NCI-H1417 treated with DMSO at 0.1 percent for 48 hours (cell line): ENCODE measurements at places on chromosomes 16 and 17.

DNA sequence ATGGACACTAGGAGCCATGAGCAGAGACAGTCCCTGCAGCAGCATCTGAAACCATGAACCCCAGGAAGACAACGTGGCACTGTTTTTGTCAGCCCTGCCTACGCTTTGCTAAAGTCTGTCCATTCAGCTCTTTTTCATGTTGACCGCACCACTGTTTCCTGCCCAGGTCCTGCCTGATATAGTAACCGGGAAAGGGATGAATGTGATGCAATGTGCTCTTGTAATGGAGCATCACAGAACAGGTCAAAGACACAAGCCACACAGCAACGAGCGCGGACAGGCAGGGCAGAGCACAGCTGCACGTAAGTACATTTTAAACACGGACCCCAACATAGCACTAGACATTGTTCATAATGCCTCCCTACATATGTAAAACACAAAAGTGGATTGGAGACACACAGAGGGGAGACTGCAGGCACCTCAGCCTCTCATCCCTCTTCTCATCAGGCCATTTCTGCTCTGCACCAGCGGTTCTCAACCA lies 16.9 kb upstream of the TNFRSF13B start:
- DNase-seq: no peak

- peak; percentile 62 for DNase-seq
These were observed 19.5 kb downstream of the SEC14L1 start for GRCh38 chr17:77160091-77160874.

GRCh38 chr16:15865742-15866141 lies 8.9 kb upstream of the MYH11 start:
- no peak for DNase-seq

GRCh38 chr16:86243571-86244154 lies 266.7 kb upstream of the FOXF1 start:
- no peak for DNase-seq

GRCh38 chr16:70151391-70151790 lies 22.2 kb upstream of the CLEC18C start:
- DNase-seq: no peak

- no peak for DNase-seq
These were observed 8.1 kb downstream of the NQO1 start for GRCh38 chr16:69718111-69718764.

DNA sequence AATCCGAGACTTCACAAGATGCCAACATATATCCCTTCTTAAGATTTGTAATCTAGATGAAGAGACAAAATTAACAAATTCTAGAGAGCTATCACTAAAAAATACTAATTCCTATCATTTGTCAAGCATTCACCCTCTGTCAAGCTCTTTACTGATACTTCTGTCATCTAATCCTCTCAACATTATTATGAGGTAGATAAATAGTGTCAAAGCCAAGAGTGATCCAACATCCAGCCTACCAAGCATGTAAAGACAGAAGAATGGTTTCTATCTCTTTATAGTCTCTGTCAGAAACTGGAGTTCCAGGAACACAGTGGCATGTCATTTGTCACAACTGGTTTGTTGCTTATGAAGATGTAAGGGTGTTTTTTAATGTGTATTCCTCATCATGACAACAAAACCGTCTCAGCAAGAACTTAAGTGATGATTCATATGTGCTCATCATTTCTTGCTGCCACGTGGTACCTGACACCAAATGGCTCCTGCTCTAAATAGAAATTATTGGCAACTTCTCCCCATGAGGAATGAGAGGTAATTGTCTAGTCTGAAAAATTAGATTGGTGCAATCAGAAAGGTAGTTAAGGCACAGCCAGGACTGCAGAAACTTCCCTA lies 196.8 kb downstream of the TOX3 start:
- no peak for DNase-seq

- DNase-seq: no peak
These were observed 55.9 kb downstream of the MFSD11 start for GRCh38 chr17:76793775-76794174.

DNA sequence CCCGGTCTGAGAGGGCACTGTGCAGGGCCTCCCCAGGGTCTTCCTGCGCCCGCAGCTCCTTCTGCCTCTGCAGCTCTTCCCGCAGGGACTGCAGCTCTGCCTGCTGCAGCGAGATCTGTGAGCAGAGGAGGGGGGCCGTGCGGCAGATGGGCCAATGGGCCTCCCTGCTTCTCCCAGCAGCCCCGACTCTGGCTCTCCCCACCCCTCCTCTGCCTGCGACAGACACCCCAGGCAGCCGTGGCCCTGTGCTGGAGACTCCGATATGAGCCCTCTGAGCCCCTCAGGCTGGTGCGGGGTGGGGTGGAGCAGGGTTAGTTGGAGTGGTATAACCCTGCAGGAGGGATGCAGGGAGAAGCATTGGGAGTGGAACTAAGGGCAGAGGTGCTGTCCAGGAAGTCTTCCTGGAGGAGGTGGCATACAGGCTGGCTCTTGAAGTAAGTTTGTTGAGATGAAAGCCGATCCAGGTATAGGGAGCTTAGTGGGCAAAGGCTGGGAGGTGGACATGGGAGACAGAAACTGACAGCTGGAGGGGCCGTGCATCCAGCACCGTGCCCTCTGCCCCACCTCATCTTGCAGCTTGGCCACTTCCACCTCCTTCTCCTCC lies 5.0 kb downstream of the THOC6 start:
- no peak for DNase-seq

DNA sequence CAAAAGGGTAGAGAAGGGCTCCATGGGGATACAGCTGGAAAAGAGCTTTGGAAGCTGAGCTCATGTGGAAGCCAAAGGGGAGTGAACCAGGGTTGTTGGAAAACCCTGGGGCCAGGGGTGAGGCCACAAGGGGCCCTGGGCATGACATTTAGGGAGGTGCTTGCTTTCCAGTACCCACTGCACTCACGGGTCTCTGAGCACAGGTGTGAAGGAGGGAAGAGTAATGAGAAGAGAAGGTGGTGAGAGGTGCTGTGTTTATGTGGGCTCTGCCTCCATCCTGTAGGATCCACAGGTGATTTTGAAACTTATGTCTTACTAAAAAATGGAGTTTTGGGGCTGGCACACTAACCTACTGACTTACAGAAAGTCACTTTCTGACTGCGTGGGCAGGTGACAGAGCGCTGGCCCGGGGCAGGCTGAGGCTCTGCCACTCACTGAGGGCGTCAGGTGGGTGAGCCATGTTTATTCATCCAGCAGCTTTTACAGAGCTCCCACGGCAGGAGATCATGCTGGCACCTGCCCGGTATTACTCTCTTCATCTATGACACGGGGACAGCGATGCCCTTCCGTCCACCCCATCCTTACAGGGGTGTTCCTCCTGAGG lies 18.9 kb downstream of the KSR1 start:
- no peak for DNase-seq

GRCh38 chr17:77214328-77214727 lies 73.6 kb downstream of the SEC14L1 start:
- DNase-seq: no peak

- no peak for DNase-seq
These were observed 210.9 kb downstream of the MSI2 start for GRCh38 chr17:57467226-57467625.

- DNase-seq: no peak
These were observed 101.0 kb downstream of the METRNL start for GRCh38 chr17:83180264-83180995.

- DNase-seq: no peak
These were observed 878 bp downstream of the TRIM72 start for GRCh38 chr16:31214708-31215286.

- no peak for DNase-seq
These were observed 28.4 kb upstream of the MAP3K14 start for GRCh38 chr17:45345246-45345553.

- no peak for DNase-seq
These were observed 194.3 kb downstream of the CCDC182 start for GRCh38 chr17:57550668-57551315.

GRCh38 chr16:2002406-2003230 lies 7.0 kb downstream of the ZNF598 start:
- DNase-seq: no peak

DNA sequence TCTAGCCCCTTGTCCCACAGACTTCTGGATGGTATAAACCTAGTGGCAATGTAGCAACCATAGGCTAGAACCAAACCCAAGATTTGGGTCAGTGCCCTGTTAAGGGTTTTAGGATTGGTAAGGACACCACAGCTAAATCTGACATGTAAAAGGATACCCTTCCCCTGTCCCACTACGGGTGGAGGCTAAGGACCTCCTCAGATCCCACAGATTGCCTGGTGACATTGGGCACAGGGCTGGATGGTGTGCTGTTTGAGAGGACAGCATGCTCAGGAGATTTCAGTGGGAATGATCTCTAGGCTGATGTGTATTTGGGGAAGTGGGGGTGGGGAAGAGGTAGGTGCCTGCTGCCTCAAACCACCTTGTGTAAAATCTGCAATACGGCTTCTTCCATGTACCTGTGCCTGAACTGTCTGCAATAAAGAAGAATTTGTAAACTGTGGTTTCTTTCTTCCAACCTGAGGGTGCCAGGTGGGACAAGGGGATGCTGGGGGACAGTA lies 671 bp upstream of the EDC4 start:
- no peak for DNase-seq

GRCh38 chr17:68698746-68699145 lies 97.6 kb upstream of the FAM20A start:
- DNase-seq: no peak

GRCh38 chr17:73690676-73691075 lies 46.4 kb upstream of the SDK2 start:
- DNase-seq: no peak

- DNase-seq: no peak
These were observed 27.9 kb upstream of the ATP2C2 start for GRCh38 chr16:84340325-84341040.

GRCh38 chr17:73552300-73553048 lies 91.8 kb downstream of the SDK2 start:
- DNase-seq: no peak

- DNase-seq: no peak
These were observed 141.7 kb upstream of the ANKFN1 start for GRCh38 chr17:56011406-56012131.

GRCh38 chr16:85798901-85799496 lies 345 bp downstream of the EMC8 start:
- DNase-seq: no peak

- DNase-seq: no peak
These were observed 77.2 kb upstream of the TBX2 start for GRCh38 chr17:61322325-61323002.

- no peak for DNase-seq
These were observed 64.2 kb downstream of the SPECC1 start for GRCh38 chr17:20073055-20073979.

- DNase-seq: no peak
These were observed 10.0 kb downstream of the USP32 start for GRCh38 chr17:60381958-60382357.
